GM13976 (cell line): ENCODE measurements at places on chromosomes 11 and 22.

DNA sequence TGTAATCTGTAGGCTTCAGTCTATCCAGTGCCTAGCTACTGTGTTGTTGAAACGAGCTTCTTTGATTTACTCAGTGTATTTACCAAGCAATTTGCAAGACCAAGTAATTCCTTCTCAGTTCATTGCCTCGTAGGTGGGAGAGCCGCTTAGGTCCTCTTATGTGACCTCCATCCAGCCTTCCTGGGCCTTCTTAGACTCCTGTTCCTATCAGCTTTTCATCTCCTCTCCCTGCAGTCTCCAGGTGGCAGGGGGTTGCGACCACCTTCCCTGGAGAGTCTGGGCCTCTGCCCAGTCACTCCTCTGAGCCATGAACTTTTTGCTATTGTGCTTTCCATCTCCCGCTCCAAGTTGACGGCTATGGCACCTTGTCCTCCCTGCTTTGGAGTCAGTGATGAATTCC lies 251.8 kb downstream of the KIRREL3 start:
- no peak for DNase-seq

GRCh38 chr11:31671681-31672080 lies 139.4 kb downstream of the PAX6 start:
- DNase-seq = no peak

DNA sequence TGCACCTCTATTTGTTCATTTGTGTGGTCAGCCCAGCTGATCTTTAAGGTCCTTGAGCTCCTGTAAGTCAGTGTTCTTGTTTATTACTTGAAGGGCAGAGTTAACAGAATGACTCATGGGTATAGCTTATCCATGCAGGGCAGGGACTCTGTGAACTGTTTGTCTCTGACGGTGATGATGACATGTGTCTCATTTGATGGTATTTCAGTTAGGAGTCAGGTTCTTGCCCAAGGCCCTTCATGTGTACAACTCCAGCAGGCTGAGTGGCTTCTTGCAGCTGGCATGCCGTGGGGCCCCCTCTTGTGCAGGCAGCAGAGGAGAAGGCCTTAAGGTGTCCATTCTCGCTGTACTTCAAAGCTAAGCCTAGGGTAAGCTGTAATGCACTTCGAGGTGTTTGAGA lies 165.1 kb downstream of the DBX1 start:
- no peak for DNase-seq

DNA sequence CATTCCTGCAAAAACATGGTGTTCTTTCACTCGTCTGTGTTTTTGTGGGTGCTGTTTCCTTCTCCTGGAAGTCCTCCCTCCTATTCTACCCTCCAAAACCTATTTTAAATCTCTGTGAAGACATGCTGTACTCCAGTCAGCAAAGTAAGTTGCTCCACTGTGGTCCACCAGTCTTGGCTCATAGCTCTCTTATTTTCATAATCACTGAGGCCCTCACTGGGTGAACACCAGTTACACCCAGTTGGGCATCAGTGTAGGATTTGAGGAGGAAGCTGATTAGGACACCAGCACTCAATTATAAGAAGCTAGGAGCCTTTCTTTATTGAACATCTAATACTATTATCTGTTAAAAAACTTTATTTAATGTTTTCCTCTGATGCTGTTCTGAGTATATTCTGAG lies 23.9 kb upstream of the EED start:
- DNase-seq = no peak

- no peak for DNase-seq
Observed at GRCh38 chr11:5225480-5225871, 1.4 kb downstream of the HBB start.
